ENCODE measurements at places on chromosomes 13 and 19. TPM values are rescaled to one million over a fixed set of nuclear protein-coding genes. Genes with fewer than 3 reads are reported as not detected.
A peak's percentile ranks its signal among the peaks of the same experiment; 100 is the strongest.

- no peak overlapping the region for H3K4me3 ChIP-seq
- peaks cover 2% of the 10 kb centered on the region for H3K27me3 ChIP-seq
- DNase-seq: no peak
- H3K27ac ChIP-seq: no peak overlapping the region
- no peaks in the 10 kb centered on the region for H3K4me1 ChIP-seq
- H3K36me3 ChIP-seq: peaks cover 32% of the 10 kb centered on the region
These were observed 9.3 kb downstream of the ADPRHL1 start for GRCh38 chr13:113443991-113444390.

GRCh38 chr13:99164226-99164625, 36.4 kb upstream of the UBAC2 start:
- H3K4me1 ChIP-seq: 0 out of 2 replicates have a peak, but pooled peaks cover under 1% of the 10 kb centered on the region
- H3K27ac ChIP-seq: no peak overlapping the region
- H3K36me3 ChIP-seq: no peaks in the 10 kb centered on the region
- no peak overlapping the region for H3K4me3 ChIP-seq
- H3K27me3 ChIP-seq: peaks cover 13% of the 10 kb centered on the region

DNA sequence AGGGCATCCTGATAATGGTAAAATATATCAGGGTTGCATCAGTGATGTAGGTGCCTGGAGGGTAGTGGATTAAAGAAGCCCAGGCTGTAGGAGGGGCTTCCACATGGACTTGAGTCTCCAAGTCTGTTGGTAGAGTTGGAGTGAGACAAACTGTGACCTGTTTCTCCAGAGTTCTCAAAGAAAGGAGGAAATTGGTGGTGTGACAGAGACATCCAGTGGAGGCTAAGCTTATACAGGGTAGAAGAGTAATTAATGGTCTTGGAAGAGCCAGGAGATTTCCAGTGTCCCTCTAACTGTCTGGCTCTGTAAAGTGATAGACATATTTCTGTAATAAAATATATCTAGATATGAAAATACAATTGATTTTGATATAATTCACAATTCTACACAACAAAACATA, 61.1 kb downstream of the GPC5 start:
- H3K27ac ChIP-seq: no peak overlapping the region
- H3K27me3 ChIP-seq: no peaks in the 10 kb centered on the region
- H3K36me3 ChIP-seq: no peaks in the 10 kb centered on the region
- no peak for DNase-seq

DNA sequence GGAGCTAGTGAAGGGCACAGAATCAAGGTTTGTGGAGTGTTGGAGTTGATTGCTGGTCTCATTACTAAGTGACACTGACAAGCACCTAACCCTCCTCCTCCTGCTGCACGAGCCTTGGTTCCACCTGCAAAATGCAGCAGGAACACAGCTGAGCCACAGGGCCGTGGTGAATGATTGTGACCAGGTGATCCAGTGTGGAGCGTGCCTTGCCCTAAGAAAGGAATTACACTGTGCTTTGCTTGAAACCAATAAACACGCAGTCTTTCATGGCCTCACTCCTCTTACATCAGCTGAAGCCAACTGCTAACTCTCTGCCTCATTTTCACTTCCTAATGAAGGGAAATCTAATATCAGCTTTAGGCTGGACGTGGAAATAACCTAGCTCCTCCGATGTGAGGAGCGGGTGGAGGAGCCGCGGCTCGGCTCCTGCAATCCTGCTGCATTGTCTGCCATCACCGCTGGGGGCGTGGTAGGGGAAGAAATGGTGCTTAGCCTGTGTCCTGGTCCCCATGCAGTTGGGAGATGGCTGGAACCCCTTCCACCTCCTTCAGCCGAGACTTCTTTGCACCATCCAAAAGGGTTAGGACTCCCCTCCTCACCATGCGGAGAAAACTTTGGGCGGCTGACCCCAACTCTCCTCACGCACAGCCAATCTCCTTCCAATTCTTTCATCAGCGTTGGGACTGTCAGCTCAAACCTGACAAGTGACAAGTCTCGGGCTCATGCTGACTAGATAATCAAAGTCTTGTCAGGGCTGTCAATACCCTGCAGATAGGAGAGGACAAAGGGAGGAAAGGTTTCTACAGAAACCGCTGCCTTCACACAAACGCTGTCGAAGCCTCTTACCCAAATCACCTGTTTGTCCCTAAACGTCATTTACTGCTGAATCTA, 427.9 kb downstream of the ZNF536 start:
- no peak for DNase-seq
- no peak overlapping the region for H3K4me3 ChIP-seq
- no peaks in the 10 kb centered on the region for H3K4me1 ChIP-seq
- H3K27ac ChIP-seq: no peak overlapping the region
- peaks cover 2% of the 10 kb centered on the region for H3K27me3 ChIP-seq
- H3K36me3 ChIP-seq: no peaks in the 10 kb centered on the region

GRCh38 chr13:23909606-23910005, 12.3 kb upstream of the C1QTNF9B start:
- no peaks in the 10 kb centered on the region for H3K36me3 ChIP-seq
- no peak overlapping the region for H3K4me3 ChIP-seq
- no peak for DNase-seq
- no peak overlapping the region for H3K27ac ChIP-seq

GRCh38 chr19:44643605-44644401, at the start of gene PVR:
Gene PVR (plus strand): TSS chr19:44643910. CDS start chr19:44644097, 187 bp downstream.
- peak within 1 kb of the TSS; percentile 86 for H3K27ac ChIP-seq
- peak; percentile 43 for DNase-seq
- H3K4me1 ChIP-seq: peaks cover 35% of the 10 kb centered on the region
- H3K4me3 ChIP-seq: peak within 1 kb of the TSS; percentile 94
- no peaks in the 10 kb centered on the region for H3K27me3 ChIP-seq

DNA sequence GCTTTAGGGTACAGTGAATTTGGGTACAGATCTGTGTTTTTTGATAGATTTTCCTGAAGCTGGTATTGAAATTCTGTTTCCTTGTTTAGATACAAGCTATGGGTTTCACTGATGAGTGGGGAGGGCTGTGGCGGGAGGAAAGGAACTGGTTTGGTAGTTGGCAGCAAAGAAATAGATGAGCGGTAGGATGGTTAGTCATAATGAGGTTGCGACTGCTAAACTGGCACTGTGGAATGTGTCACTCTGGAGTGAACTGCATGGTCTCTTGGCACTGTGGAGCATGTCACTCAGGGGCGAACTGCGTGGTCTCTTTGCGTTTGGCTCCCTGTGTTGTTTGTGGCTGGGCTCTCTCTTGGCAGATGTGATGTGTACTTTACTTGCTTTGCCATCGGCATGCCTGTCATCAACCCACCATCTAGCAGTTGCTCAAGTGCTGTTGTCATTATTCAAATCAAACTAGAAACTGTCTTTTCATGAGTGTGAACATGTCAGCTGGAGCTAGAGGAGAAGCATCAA, 82.1 kb downstream of the ATP8A2 start:
- H3K27ac ChIP-seq: no peak overlapping the region
- H3K4me3 ChIP-seq: no peak overlapping the region
- H3K4me1 ChIP-seq: no peaks in the 10 kb centered on the region

DNA sequence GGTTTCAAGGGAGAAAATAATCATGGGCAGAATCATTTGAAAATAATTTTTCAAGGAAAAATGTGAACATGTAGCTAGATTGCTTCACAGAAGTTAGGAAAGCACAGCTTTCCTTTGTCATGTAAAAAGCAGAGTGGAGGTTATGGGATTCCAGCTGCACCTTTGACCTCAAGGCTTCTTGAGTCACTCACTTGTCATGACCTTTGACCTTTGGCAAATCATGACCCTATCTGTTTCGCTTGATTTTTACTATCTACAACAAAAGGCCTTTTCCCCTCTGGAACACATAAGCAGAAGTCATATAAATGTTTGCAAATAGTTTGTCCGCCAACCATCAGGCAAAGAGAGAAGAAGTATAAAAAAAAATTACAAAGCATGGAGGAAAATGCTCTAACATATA, 210.7 kb upstream of the MIR17HG start:
- H3K36me3 ChIP-seq: no peaks in the 10 kb centered on the region
- no peak for DNase-seq
- no peak overlapping the region for H3K4me3 ChIP-seq
- no peaks in the 10 kb centered on the region for H3K27me3 ChIP-seq
- H3K27ac ChIP-seq: no peak overlapping the region

DNA sequence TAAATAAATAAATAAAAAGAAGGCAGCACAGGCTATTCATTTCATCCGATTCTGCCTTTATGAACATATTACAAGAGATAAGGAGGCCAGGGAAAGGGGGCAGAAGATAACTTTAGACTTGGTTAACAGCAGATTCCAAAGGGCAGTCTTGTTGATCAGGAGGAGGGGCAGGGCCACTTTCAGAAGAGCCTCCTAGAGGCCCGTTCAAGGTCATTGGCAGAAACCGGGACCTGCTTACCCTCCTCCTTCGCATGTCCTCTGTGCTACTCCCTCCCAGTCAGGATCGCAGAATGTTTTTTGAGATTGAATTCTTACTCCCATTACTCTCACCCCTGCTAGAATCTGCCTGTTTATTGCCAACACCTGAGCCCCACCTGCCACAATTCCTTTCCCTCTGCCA, 217.0 kb upstream of the IPO5 start:
- no peaks in the 10 kb centered on the region for H3K4me1 ChIP-seq
- H3K27me3 ChIP-seq: peaks cover 1% of the 10 kb centered on the region
- no peak for DNase-seq
- no peak overlapping the region for H3K4me3 ChIP-seq
- H3K36me3 ChIP-seq: no peaks in the 10 kb centered on the region
- no peak overlapping the region for H3K27ac ChIP-seq

DNA sequence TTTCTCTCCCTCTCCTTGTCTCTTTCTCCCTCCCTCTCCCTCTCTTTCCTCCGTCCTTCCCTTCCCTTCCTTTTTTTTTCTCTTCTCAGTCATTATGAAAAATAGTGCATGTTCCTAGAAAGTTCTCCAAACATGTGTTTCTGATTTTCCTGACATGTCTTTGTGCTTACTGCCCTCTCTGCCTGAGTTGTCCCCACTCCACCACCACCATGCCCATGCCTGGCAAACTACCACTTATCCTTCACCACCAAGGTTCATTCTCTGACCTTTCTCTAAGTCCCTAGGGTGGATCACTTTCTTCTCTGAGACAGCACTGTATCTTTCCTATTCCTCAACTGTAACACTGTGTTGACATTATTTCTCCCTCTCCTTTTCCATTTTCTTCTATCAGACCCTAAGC, 98.2 kb downstream of the LACC1 start:
- DNase-seq: no peak
- no peak overlapping the region for H3K4me3 ChIP-seq
- H3K27me3 ChIP-seq: peaks cover 6% of the 10 kb centered on the region
- H3K4me1 ChIP-seq: no peaks in the 10 kb centered on the region

GRCh38 chr13:105758918-105759860, 776.3 kb downstream of the EFNB2 start:
- H3K4me3 ChIP-seq: no peak overlapping the region
- H3K27ac ChIP-seq: no peak overlapping the region

GRCh38 chr13:50798923-50799322, 44.6 kb downstream of the DLEU7 start:
- no peak overlapping the region for H3K27ac ChIP-seq
- H3K4me1 ChIP-seq: peaks cover 10% of the 10 kb centered on the region
- H3K4me3 ChIP-seq: no peak overlapping the region
- DNase-seq: no peak
- no peaks in the 10 kb centered on the region for H3K36me3 ChIP-seq
- H3K27me3 ChIP-seq: peaks cover 10% of the 10 kb centered on the region

- H3K27me3 ChIP-seq: peaks cover 2% of the 10 kb centered on the region
- no peak overlapping the region for H3K27ac ChIP-seq
- DNase-seq: no peak
- no peaks in the 10 kb centered on the region for H3K36me3 ChIP-seq
These were observed 106.4 kb upstream of the UBL3 start for GRCh38 chr13:29956853-29957252.

DNA sequence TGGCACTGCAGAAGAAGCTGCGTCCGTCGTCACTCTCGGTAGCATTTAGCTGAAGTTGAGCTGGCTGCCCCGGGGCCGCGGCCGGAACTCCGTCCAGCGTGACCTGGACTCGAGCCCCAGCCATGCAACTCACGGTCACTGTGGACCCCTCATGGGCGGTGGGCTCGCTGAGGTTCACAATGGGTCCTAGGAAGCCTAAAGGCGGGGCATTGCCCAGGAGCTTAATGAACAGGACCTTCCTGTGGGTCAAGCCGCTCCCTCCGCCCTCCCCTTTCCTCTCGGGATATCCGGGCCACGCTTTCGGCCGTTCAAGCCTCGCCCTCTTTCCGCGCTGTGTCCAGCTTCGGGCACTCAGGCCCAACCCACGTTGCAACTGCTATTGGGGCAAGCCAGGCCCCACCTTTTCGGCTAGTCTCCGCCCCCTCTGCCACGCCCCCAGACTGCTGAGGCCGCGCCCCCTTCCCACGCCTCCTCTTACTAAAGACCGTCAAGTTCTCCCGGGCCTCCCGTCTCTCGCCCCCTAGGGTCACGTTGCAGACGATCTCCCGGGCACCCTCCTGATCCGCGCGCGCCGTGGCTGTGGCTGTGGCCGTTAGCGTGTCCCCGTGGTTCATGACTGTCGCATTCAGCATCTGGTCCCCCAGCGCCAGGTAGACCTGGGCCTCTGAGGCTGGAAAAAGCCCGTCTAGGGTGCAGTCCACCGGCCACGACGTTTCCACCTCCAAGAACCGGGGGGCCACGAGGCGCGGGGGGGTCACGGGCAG, 1.4 kb upstream of the RAVER1 start:
- peaks cover 15% of the 10 kb centered on the region for H3K36me3 ChIP-seq
- H3K27me3 ChIP-seq: peaks cover 6% of the 10 kb centered on the region
- H3K27ac ChIP-seq: peak overlapping the region; percentile 97
- H3K4me1 ChIP-seq: peaks cover 17% of the 10 kb centered on the region
- peak; percentile 96 for DNase-seq

- peaks cover 9% of the 10 kb centered on the region for H3K27me3 ChIP-seq
- no peak overlapping the region for H3K27ac ChIP-seq
- DNase-seq: no peak
- peaks cover 10% of the 10 kb centered on the region for H3K4me1 ChIP-seq
- H3K36me3 ChIP-seq: no peaks in the 10 kb centered on the region
These were observed 314.1 kb downstream of the FOXO1 start for GRCh38 chr13:40352380-40352778.

The PRSS57 gene
- not detected for total RNA-seq

The ZNF382 gene
- 1.9 TPM for total RNA-seq

The ZNF99 gene
- not detected for total RNA-seq

The SMIM17 gene
- not detected for total RNA-seq

The DPP9 gene
- 82.0 TPM for total RNA-seq

The C19orf73 gene
- 0.96 TPM for total RNA-seq

The DCUN1D2 gene
- total RNA-seq: 9.3 TPM
